Dermis microvascular lymphatic vessel endothelial cell (primary cell): ENCODE measurements at places on chromosomes 1 and 21.

DNA sequence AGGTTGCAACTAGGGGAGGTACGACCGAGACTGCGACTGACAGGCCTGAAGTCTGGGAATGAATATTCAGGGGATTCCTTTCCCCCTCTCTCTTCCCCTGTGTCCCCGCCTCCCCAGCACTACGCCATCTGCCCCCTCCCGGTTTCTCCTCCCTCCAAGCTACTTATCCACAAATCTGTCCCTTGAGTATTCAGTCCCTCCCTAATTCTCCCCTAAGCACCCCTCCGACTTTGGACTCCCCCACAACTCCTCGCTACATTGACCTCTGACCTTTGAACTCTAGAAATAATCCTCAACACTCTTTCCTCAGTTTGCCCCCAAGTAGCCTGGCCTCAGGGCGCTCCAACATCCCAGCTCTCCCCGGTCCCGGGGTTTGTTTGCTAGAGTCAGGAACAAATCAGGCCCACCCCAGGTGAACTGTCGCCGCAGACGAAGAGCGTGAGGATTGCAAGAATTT is 393 bp downstream of the LYSMD1 start:
- peak; percentile 56 for DNase-seq

DNA sequence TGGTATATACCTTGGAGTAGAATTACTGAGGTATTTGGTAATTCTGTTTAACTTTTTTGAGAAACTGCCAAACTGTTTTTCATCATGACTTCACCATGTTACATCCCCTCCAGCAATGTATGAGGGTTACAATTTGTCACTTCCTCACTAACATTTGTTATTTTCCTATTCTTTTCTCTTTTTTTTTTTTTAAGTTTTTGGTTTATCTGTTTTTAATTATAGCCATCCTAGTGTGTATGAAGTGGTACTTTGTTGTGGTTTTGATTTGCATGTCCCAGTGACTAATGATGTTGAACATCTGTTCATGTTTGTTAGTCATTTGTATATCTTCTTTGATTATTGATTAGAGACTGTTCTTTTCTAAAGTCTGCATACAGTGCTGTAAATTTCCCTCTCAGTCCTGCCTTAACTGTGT is 147.3 kb downstream of the HS2ST1 start:
- DNase-seq, result peak; percentile 16

DNA sequence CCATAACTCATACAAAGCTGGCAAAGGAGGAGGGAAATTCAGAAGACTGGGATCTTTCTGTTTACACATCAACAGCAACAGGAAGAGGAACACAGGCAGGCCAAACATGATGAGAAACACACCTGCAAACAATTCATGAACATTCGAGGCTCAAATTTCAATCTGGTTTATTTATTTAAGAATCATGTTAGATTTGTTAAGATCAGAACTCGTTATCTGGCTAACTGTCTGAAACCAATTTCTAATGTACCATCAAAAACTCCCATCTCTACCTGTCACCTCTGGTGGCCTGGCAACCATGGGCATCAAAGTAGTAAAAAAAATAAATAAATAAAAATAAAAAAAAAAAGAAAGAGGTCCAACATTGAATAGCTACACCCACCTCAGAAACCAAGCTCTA is 9.8 kb downstream of the LBR start:
- DNase-seq, result no peak

GRCh38 chr1:181674617-181675016 is 191.3 kb downstream of the CACNA1E start:
- DNase-seq, result no peak

GRCh38 chr1:66303646-66304045 is 230.3 kb upstream of the SGIP1 start:
- DNase-seq, result no peak

DNA sequence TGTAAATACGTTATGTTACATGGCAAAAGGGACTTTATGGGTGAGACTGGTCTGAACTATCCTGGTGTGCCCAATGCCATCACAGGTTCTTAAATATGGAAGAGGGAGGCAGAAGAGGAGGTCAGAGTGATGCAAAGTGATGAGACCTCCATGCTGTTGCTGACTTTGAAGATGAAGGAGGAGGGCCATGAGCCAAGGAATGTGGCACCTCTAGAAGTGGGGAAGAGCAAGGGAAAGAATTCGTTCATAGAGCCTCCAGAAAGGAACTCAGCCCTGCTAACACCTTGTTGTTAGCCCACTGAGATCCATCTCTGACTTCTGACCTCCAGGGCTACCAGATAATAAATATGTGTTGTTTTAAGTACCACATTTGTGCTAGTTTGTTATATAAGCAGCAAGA is 462.0 kb downstream of the RPS6KC1 start:
- no peak for DNase-seq

DNA sequence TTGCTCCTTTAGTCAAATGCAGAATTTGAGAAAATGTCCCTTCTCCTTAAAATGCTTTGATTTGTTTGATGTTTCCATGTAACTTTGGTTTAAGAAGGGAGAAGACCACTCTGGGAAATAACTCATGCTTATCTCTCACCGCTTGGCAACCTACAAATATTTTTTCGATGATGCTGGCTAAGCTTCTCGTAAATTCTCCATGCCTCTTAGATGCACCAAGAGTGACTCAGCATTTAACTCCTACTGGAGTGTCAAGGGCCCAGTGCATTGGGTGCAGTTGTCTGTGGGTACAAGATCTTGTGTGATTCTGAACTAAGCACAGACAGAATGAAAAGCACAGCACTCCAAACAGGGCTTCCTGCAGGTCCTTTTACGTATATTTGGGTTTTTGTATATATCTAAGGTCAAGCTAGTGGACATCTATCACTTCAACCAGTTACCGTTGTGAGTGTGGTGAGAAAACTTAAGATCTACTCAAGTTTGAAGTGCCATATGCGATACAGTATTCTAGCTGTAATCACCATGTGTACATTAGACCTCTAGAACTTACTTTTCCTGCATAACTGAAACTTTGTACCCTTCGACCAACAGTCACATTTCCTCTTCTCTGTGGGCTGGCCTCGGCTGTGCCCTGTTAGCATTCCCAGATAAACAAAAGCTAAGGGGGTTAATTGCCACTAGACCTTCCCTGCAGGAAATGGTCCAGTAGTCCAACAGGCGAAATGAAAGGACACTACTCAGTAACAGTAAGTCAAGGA is 55.8 kb downstream of the COL18A1 start:
- no peak for DNase-seq

GRCh38 chr1:109438798-109439297 is 12.6 kb upstream of the PSMA5 start:
- peak; percentile 57 for DNase-seq

DNA sequence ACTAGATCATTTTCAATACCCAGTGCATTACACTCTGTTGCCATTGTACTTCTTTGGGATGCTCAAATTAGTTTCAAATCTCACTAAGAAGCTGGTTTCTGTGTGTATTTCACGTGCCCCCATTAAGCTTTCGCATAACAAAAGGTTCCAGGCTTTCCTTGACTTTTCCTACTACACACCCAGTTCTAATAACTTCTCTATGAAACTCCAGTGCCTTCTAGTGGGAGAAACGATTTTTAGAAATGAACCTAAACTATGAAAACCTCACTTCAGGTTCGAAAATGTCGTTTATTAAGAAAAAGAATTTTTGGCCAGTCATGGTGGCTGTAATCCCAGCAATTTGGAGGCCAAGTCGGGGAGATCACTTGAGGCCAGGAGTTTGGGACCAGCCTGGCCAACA is 2.8 kb downstream of the CFHR4 start:
- no peak for DNase-seq

DNA sequence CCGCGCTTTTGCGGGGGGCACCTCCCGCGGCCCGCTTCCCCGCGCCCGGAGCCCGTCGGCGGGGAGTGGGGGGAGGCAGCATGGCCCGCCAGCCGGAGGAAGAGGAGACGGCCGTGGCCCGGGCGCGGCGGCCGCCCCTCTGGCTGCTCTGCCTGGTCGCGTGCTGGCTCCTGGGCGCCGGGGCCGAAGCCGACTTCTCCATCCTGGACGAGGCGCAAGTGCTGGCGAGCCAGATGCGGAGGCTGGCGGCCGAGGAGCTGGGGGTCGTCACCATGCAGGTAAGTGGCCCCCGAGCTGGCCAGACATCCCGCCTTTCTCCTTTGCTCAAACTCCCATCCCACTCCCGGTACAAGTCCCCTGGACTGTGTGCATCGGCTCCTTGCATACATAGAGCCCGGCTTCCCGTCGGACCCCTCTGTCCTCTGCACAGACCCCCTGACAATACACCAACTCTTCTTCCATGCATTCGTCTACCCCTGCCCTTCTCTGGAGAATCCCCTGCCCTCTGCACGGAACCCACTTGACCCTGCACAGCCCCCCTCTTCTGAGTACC is 812 bp downstream of the CACHD1 start:
- peak; percentile 50 for DNase-seq

DNA sequence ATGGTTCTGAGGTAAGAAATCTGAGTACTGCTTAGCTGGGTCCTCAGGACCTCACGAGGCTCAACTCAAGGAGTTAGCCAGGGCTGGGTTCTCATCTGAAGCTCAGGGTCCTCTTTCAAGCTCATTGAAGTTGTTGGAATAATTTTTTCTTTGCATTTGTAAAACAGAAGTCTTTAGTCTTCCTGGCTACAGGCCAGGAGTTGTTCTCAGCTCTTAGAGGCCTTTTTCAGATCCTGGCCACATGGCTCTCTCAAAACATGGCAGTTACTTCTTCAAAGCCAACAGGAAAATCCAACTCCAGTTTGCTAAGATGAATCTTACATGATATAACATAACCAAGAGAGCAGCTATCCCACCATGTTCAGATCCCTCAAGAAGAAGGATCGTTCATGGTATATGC is 92.3 kb upstream of the CHODL start:
- no peak for DNase-seq

DNA sequence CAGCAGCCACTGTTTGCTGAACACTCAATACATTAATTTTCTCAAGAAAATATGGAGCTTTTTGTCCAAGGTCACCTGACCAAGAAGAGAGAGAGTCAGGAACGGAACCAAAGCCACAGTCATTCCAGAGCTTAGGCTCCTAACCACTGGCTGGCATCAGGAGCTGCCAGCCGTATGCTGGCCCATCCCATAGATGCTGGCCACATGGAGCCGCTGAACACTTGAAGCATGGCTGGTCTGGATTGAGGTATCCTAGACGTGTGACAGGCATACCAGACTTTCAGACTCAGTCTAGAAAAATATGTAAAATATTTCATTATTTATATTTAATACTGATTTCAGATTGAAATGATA is 458.7 kb downstream of the MATN1 start:
- no peak for DNase-seq

- DNase-seq, result no peak
These were observed 236.2 kb upstream of the KAZN start for GRCh38 chr1:14362331-14362730.

DNA sequence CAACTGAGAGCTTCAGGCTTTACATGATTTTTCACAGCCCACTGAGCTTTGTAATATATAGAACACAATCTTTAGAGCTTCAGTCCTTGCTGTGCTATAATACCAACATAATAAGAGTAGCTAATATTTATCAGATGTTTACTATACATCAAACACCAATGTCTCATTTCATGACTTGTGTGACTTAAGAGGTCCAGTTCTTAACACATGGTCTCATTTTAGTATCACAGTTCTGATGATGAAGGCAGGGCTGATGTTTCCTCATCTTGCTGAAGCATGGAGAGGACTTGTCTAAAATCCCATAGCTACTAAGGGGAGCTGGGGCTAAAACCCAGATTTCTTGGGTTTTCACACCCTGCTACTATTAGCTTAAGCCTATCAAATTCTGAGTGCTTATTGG is 5.5 kb downstream of the MTR start:
- DNase-seq, result no peak

DNA sequence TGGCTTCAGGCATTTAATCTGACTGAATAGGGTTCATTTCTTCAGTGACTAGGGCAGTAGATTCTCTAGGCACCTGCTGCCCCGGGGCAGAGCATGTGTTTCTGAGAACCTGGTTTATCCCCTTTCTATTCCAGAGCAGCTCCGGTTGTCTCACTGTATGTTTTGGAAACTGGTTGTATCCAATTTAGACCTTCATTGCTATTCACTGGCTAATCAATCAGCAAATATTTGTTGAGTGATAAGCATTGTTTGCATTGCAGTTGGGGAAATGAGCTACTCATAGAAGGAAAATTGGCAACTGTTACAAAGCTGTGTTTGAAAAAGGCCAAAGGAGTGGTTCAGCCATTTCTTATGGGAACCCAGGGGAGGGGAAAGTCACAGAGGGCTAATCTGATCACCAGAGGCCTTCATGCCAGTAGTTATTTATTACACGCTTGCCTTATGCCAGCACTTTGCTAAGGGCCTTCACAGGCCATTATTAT is 2.9 kb downstream of the QSOX1 start:
- DNase-seq, result peak; percentile 58

- DNase-seq, result no peak
These were observed 69.0 kb upstream of the NEK7 start for GRCh38 chr1:198087831-198088230.
